ENCODE measurements at places on chromosomes 1 and 21.

DNA sequence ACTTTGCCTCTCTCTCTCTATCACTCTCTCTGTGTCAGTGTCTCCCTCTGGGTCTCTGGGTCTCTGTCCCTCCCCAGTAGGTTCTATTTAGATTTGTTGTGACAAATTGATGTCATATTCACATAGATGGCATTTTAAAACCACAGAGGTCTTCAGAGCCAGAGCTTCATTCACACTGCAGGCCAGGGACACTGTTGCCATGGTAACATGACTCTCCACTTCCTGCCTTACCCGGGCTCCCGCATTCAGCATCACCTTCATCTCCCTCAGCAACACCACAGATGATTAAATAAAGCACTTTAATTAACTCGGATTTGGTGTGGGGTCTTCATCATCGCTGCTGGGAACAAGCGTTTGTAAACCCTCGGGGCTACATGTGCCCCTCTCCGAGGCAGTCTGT, 132.6 kb downstream of the ETS2 start:
- DNase-seq = no peak

DNA sequence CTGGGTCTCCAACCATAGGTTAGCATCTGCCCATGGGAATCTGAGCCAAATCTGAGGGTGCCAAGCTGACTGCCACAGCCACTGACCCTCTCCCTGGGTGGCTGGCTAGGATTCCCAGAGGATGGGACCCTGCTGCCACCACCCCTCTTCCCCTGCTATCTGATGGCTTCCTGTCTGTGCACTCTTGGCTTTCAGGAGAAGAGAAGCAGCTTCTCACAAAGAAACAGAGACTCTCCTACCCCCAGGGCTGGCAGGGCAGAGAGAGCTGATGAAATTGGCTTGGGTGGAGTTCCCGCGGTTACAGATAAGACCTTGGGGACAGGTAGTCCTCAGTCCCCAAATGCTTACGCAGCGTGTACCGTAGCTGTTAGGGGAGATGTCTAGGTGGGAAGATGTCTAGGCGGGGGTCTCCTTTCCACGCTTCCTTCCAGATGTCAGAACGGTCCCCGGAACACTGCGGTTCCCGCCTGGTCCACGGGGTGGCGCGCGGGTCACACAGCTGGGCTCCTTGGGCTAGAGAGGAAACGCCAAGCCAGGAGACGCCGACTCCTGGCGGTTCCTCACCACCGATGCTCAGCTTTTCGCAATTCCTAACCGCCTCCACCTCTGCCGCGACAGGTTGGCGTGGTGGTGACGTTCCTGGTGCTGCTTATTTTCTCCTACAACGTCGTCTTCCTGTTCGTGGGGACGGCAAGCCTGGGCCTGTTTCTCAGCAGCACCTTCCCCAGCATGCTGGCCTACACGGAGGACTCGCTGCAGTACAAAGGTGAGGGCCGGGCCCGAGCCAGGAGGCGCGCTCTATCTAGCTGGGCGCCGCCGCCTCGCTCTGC, 40.1 kb downstream of the ELK4 start:
- DNase-seq = peak; percentile 91

DNA sequence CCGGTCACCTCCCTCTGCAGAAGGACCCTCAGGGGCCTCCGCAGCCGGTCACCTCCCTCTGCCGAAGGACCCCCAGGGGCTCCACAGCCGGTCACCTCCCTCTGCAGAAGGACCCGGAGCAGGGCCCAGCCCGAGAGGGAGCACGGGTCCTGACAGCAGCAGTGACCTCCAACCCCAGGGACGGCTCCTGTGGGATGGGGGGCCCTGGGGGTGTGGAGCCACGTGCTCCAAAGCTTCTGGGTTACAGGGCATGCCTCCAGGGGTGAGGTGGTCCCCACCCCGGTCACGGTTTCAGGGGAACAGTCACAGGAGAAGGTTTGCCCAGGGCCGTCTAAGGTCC, 40.3 kb downstream of the SLC19A1 start:
- no peak for DNase-seq

DNA sequence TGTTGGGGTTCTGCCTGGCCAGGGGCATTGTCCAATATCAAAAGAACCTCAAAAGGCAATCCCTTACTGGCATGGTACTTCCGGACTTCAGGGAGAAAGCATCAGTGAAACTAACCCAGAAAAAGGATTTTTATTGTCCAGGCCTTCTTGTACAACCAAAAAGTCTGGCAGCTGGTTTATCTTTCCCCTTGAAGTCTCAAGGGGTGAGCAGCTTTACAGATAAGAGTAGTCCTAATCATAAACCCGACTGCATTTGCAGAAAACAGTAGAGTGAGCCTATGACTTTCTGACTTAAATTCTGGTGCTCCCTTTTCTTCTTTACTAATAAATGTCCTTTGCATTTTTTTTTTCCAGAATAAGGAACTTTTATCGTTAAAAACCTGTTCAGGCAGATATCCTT, 104.0 kb upstream of the CHRM3 start:
- DNase-seq = no peak

GRCh38 chr1:19289244-19289643, 674 bp upstream of the AKR7A3 start:
- no peak for DNase-seq
